ENCODE measurements at places on chromosomes 12 and 14.

DNA sequence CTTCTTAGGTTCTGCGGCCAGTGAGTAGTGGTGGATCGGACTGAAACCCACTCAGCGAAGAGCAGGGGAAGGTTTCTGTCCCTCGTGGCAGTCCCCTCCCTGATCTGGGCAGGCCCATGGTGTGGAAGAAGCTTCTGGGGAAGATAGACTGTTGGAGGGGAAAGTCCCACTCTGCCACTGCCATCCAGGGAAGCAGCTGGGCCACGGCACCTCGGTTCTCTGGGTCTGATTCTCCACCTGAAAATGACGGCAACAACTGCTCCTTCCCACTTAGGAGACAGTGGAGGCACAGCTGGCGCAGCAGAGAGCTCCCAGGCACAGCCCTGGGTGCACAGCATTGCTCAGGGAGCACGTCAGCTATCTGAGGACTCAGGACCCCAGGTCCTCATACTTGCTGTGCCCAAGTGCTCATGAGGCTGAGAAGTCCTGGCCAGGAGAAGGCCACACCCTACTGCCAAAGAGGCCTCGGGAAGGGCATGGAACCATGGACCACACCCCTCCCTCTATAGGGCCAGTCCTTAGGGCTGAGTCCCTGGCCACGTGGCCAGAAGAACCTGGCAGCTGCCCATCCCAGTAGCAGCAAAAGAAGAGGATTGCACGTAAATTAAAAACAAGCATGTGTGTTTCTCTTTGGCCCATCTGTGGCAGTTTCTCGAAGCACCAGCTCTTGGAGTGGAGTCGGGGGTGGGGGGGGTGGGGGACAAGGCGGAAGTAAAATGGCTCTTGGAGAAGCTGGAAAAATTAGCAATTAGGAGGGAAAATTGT lies 85.3 kb upstream of the BCL11B start:
- no peak for DNase-seq

GRCh38 chr12:105026411-105026810 lies 40.3 kb downstream of the NOPCHAP1 start:
- no peak for DNase-seq

DNA sequence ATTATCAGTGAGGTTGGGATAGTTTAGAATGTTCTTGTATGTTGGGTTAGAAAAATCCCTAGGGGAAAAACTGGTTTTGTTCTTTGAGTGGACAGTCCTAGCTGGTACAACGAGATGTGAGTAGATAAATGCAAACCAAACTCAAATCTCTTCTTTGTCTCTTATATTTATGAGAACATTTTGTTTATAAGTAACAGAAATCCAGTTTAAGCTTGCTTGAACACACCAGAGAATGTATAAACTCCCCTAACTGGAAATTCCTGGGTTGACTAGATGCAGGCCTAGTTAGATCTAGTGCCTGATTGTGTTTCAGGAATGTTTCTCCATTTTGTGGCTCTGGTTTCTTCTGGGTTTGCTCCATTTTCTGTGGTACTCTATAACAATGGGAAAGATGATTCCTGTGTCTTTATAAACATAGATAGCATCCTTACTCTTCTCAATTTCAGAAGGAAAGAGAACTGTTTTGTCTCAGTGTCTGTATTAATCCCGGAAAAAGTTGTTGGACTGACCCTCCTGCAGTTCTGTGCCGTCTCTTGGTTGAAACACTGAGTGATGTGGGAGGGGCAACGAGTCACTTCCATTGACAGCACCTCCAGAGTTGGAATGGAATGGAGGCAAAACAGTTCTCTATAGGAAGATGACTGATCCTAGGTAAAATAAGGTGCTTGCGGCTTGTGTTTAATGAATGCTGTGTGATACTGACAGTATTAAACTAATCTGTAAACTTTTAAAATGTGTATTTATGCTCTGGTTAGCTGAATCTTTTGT lies 244.8 kb downstream of the TMTC2 start:
- DNase-seq, result no peak

DNA sequence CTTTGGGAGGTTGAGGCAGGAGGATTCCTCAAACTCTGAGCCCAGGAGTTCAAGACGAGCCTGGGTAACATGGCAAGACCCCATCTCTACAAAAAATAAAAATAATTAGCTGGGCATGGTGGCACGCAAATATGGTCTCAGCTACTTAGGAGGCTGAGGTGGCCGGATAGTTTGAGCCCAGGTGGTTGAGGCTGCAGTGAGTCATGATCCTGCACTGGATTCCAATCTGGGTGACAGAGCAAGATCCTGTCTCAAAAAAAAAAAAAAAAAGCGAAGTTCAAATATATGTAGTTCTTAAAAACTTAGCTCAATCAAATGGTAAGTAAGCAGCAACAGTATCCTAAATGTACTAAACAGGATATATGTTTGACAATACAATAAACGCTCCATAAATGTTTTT lies 85.5 kb upstream of the SSTR1 start:
- no peak for DNase-seq

DNA sequence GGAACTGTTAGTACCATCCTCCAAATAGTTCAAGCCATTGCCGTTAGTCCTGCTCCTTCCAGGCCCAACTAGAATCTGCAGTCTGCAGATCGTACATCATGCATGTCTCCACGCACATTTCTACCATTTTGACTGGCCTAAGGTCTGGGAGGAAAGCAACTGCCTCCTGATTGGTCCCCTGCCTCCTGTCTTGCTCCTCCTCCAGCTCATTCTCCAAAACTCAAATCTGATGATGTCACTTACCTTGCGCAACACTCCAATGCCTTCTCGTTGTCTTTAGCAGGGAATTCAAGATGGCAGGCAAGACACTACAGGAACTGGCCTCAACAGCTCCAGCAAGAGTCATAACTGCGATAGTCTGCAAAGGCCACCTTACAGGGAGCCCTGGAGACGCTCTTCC lies 9.7 kb upstream of the HCAR1 start:
- DNase-seq, result no peak

GRCh38 chr12:118356809-118357256 lies 15.9 kb downstream of the TAOK3 start:
- no peak for DNase-seq

DNA sequence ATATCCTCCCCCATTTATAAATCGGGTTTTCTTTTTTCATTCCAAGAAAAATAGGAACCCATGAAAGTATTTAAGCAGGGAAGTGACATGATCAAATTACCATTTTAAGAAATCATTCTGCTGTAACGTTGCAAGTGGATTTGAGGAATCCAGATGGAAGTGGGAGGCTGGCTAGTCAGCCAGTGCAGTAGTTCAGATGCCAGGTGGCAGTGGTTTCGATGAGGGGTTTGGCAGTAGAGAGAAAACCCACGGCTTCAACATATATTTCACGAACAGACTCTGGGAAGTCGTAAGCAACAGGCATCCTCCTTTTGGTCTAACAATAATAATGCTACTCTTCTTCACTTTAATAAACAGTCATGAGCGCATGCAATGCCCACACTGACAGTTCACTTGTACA lies 25.0 kb downstream of the PDZRN4 start:
- no peak for DNase-seq

DNA sequence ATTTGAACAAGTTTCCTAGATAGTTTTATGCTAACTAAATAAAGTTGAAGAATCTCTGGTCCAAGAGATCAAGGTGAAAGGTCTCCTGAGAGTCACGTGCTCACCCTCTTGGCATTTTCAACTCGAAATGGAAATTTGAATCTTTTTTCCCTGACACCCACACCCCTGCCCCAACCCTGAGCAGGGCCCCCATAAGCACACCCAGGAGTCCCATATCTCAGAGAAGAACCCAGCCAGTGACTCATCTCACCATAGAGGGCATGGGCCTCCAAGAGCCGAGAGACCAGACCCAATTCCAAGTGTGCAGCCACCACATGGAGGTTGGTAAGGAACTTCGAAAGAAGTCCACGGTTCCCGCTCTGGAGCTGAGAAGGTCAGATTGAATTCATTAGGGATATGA lies 32.6 kb downstream of the TEP1 start:
- DNase-seq, result no peak

- DNase-seq, result no peak
Measured at GRCh38 chr14:68133856-68134255, 314.3 kb downstream of the RAD51B start.

DNA sequence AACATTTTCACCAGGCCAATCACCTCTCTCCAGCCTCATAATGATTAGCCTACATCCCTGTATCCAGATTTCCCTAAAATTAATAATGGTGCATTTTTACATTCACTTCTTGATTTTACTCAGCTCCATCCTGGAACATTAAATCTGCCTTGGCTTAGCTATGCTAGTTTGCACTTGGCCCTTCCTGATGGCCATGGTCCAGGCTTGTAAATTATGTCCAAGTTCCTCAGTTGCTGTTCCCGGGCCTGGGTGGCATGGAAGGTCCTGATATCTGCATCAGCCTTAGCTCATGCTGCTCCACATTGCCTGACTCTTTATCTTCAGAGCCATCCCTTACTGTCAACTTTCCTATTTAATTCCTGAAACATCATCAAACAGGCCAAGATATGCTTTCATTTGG lies 11.1 kb upstream of the METTL17 start:
- DNase-seq, result no peak

DNA sequence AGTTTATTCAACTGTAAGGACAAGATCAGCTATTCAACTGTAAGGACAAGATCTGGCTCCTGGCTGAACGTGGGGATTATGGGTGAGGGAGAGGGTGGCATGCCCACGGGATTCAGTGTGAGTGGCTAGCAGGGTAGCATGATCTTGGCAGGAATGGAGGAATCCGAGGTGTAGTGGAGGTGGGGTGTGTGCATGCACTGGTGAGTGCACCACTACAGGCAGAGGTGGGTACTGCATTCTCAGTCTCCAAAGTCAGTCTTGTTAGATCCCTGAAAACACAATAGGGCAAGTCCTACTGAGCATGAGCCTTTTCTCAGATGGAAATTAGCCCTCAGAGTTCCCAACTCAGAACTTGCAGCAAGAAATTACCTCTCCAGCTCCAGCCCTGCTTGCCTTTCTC lies 32.2 kb upstream of the DCD start:
- no peak for DNase-seq

DNA sequence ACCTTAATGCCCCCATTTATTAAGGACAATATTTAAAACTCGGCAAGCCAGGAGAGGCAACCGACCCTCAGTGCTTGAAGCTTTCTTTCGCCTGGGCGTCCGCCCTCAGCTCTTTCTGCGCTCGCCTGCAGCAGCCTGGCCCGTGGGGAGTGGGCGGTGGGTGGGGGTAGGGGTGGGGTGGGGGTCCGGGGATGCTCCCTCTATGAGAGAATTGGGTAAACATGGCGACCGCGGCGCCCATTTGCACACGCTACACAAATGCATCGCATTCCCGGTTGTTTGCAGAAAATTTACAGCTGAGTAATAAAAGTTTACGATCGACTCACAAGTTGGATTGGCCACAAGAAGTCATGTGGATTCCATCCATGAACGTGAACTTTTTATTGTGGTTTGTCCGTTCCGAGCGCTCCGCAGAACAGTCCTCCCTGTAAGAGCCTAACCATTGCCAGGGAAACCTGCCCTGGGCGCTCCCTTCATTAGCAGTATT lies 7.7 kb downstream of the HOXC8 start:
- DNase-seq, result peak; percentile 73

DNA sequence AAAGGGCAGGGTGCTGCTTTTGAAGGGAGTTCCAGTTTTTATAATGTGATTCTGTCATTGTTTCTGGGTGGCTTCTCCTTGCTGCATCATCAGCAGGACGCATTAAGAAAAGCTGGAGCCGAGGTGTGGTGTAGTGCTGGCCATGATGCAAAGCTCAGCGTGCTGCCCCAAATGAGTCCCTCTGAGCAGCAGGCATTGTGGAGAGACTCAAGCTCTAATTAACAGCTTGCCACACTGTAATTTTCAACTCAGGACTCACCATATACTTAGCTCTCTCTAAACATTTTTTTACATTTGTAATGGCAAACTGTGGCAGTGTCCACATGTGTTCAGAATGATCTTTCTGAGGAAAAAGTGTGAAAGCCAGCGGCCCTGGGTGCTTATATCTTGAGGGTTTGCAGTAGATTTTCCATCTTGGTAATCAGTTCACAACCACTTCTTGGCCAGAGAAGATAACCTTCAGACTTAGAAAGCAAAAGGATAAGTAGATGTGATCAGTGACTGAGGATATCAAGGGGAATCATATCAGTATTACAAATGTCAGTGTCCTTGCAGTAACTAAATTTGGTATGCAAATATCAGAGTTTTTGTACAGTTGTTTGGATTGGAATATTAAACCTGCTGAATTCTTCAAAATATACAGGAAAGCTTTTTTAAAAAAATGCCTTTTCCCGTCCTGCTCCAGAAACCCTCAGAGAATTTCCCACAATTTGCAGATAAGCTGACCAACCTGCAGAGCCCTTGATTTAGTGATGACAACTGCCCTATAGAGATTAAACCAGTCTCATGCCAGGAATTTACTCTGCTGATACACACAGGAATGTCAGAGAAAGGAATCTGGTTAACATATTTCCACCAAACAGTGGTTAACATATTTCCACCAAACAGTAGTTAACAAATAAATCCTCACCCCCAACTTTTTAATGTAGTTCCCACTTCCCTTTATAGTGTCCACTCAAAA lies 63.6 kb downstream of the DAAM1 start:
- no peak for DNase-seq

DNA sequence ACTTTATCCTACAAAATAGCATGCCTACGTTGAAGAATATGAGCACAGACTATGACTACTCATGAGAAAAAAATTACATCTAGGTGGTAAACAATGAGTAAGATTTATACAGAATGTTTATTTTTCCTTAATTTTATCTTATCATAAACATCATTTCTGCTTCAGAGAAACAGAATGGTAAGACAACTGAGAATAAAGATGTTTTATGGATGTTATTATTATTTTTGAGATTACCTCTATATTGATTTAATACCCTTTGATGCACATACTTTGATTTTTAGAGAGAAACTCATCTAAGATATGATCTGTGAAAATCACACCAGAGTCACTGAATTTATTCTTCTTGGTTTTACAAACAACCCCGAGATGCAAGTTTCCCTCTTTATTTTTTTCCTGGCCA lies at the start of gene OR10A7:
TSS of gene OR10A7 (plus strand) at position 301 of the 400 bp plus-strand sequence. CDS start at position 301, 0 bp downstream.
- no peak for DNase-seq

- DNase-seq, result no peak
Measured at GRCh38 chr12:51635346-51635745, 44.3 kb downstream of the SCN8A start.

- no peak for DNase-seq
Measured at GRCh38 chr12:99367181-99367580, 280.4 kb upstream of the GARIN6 start.

DNA sequence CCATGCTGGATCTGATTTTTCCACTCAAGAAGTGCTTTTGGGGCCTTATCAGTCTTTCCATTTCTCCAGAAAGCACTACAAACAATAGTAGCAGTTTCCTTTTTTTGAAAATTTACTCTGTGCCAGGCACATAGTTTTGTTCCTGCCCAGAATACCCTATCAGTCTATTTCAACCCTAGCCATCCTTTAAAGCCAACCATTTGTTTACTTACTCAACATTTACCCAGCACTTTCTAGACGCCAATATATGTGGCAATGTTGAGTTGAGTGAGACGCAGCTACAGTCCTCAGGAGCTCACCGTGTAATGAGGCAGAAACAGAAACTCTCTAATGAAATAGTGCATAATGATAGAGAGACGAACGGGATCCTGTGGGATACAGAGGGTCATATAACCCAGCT lies 32.9 kb upstream of the CHST11 start:
- DNase-seq, result no peak

- DNase-seq, result no peak
Measured at GRCh38 chr12:84718906-84719305, 193.7 kb downstream of the SLC6A15 start.

Measured in lower leg skin (tissue), 4 donors.